ENCODE measurements at places on chromosomes 4 and X.

DNA sequence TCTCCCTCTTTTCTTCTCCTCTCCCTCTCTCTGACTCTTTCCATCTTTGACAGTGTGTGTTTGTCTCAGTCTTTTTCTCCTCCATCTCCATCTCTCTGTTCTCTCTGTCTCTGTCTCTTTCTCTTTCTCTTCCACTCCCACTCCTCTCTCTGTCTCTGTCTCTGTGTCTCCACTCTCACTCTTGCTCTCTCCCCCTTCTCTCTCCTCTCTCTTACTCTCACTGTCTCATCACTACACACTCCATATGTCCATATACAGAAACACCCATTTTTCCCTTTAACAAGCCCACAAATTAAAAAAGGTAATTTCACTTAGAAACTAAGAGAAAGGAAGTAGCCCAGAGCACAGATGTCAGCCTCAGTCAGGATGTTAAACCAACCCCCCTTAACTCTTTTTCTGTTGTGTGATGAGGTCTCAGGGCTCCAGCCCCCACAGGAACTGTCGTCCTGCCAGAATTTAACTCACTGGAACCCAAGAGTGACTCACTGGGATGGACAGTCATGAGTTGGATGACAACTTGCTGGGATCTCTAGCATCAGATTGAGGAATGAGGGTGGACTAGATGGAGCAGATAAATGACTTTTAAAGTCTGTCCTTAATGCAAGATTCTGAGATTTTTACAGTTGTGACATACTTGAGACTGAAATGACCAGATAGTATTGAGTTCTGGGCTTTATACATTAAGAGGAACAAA lies 27.5 kb downstream of the OTUD6A start:
- DNase-seq, result no peak

- no peak for DNase-seq
Measured at GRCh38 chrX:114924856-114925255, 92.6 kb downstream of the IL13RA2 start.

GRCh38 chr4:64935469-64936001 lies 526.3 kb upstream of the TECRL start:
- no peak for DNase-seq

DNA sequence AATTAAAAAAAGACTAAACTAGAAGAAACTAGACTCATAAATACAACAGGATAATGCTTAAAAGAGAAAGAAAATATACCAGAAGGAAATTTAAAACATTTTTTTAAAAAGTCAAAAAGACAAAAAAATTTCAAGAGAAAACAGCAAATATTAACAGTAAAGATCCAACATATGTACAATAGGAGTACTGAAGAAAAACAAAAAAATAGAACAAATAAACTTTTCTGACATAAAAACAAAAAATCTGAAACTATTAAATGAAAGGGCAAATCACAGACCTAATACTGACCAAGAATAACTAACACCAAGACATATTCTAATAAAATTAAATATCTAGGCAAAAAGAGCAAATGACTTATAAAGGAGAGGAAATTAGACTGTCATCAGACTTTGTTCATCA lies 11.5 kb downstream of the DNAJB14 start:
- DNase-seq, result no peak

GRCh38 chr4:105923497-105924238 lies 28.4 kb downstream of the NPNT start:
- DNase-seq, result peak; percentile 31

GRCh38 chr4:86653237-86653865 lies 59.2 kb downstream of the PTPN13 start:
- no peak for DNase-seq

DNA sequence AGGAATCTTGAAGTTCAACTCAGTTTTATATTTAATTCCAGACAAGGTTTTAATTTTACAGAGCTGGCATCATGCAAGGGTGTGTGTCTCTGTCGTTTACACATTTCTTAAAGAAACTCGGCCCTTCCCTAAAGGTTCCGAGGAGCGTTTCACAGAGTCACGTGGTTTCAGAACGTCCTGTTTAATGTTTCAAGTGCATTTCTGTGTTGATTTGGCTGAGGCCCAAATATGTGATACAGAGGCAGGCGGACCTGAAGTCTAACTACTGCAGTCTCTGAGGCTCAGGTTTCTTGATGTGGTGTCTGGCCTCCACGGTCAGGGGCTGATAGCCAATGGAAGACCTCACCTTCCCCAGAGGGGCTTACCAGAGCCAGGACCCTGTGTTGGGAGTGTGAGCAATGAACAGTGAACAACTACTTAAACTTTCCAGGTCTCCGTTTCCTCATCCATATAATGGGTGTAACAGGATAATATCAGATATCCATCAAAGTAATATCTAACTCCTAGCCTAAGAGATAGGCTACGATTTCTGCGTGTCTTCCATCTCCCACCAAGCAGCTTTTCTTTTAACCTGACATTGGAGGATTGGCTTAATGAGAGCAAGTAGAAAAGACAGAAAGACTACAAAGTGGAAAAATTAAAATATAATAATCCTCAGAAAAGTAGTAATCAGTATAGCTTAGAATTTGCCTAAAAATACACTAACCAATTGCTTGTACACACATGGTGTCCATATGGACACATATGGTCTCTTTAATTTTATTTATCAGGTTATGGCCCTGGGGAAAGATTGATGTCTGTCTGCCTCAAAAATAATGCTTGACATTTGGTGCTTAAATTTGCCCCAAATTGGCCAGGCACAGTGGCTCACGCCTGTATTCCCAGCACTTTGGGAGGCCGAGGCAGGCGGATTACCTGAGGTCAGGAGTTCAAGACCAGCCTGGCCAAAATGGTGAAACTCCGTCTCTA lies 50.0 kb upstream of the TRIM2 start:
- DNase-seq, result no peak

- no peak for DNase-seq
Measured at GRCh38 chrX:82218361-82218760, 1016.5 kb downstream of the SH3BGRL start.

DNA sequence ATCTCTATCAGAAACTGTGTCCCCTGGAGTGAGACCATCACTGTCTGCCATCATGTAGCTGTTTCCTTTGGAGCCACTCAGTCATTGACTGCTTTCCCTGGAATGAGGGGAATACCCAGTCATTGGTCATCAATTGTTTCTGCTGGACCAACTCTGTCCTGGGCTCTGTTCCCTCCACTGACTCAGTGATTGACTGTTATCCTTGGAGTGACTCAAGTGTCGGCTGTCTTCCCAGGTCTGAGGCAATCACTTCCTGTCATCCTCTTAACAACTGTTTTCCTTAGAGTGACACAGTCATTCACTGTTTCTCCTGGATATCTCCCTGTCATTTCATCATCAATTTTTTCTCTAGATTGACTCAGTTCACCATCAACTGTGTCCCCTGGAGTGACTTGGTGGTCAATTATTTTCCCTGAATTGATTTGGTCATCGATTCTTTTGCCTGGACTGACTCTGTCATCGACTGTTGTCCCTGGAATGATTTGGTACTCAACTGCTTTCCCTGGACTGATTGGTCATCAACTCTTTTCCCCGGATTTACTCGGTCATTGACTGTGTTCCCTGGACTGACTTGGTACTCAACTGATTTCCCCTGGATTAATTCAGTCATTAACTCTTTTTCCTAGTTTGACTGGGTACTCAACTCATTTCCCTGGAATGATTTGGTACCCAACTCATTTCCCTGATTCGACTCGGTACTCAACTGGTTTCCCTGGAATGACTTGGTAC lies 327.9 kb upstream of the VCX start:
- DNase-seq, result peak; percentile 65
